NCI-H187 (cell line): ENCODE measurements at places on chromosomes 3 and 15.

DNA sequence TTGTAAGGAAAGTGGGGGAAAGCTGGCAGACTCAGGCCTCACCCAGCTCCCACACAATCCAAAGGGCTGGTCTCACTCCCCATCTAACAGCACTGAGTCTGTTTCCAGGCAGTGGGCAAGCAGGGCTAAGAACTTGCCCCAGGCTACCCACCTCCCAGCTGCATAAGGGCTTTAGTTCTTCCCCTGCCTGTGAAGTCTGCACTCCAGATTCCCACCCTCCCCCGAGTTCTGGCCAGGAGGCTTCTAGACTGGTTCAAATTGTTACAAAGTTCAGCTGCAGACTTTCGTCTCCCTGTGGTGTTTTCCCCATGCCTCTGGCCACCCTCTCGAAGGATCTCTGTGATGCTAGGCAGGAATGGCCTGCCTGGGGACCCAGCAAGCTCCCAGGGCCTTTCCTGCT, 11.2 kb downstream of the EHHADH start:
- no peak for DNase-seq

- no peak for DNase-seq
Observed at GRCh38 chr3:119555929-119556328, 3.5 kb downstream of the CD80 start.

GRCh38 chr15:82140886-82141285, 95.1 kb upstream of the MEX3B start:
- no peak for DNase-seq

DNA sequence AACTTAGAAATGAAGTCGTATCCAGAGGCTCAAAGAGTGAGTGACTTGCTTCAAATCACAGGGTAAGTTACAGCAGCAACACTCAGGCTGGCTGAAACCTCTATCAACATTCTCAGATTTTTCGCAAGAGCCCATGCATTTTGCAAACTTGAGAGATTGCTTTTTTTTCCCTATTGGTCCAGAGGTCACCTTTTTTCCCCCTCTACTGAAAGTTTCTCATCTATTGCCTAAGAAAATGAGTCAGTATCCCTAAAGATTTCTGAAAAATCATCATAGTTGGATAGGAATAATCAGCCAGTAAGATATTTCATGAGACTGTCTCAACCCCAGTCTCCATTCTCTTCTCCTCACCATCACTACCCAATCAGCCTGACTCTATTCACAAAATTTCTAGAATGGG, 410.6 kb downstream of the FOXP1 start:
- no peak for DNase-seq

DNA sequence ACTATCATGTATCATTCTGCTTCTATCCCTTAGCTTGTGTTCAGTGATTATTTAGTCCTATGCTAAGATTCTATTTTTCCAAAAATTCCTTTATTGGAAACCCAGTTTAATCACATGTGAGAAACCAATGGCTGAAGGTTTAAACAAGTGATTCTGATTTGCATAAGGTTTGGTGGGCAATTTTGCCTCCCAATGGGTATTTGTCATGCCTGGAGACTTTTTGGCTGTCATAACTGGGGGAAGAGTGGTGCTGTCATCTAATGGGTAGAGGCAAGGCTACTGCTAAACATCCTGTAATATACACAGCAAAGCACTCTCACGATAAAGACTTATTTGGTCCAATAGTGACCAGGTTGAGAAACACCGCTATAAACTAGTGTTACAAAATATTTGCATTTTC, 148.7 kb downstream of the ALCAM start:
- no peak for DNase-seq

DNA sequence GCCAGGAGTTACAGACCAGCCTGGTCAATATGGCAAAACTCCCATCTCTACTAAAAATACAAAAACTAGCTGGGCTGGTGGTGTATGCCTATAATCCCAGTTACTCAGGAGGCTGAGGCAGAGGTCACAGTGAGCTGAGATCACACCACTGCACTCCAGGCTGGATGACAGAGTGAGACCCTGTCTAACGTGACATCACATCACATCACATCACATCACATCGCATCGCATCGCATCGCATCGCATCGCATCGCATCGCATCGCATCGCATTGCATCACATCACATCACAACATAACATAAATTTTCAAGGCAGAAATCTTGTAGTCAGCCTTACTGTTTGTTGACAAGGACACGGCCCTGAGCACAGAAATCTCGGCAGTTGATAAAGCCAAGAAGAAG, 44.4 kb downstream of the RBM6 start:
- no peak for DNase-seq

DNA sequence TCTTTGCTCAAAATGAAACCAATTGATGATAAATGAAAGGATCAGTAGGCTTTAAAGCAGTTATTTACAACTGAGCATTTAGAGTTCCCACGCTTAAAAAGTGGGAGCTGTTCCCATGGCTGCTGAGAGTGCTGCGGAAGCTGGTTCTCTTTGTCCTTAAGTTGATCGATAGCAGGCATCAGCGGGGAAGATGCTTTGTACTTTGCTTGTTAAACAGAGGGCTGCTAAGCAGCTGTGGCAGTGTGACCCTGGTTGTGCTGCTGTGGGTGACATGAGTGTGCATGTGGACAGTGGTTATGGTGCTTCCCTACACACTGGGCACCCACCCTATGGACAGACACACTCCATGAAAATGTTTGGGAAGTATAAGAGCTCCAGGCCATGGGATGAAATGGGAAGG, 96.3 kb downstream of the PTPRG start:
- no peak for DNase-seq
